ENCODE measurements at places on chromosomes 13 and 19. TPM values are rescaled to one million over a fixed set of nuclear protein-coding genes. Genes with fewer than 3 reads are reported as not detected.

PLVAP gene
- polyA plus RNA-seq = not detected

ZFP30 gene
- 9.2 TPM for polyA plus RNA-seq

SOX21 gene
- polyA plus RNA-seq = 0.45 TPM

IRGC gene
- polyA plus RNA-seq = not detected

C1QTNF9B gene
- polyA plus RNA-seq = not detected

MEIOSIN gene
- polyA plus RNA-seq = 0.04 TPM

FUT1 gene
- 0.09 TPM for polyA plus RNA-seq

TMEM143 gene
- polyA plus RNA-seq = 7.0 TPM

MPND gene
- polyA plus RNA-seq = 11.4 TPM

SLC17A7 gene
- polyA plus RNA-seq = 0.44 TPM

KBTBD7 gene
- polyA plus RNA-seq = 3.2 TPM

PLIN5 gene
- 0.11 TPM for polyA plus RNA-seq

- DNase-seq = peak; percentile 47
These were observed 303.6 kb upstream of the ZNF507 start for GRCh38 chr19:32041681-32042292.

DNA sequence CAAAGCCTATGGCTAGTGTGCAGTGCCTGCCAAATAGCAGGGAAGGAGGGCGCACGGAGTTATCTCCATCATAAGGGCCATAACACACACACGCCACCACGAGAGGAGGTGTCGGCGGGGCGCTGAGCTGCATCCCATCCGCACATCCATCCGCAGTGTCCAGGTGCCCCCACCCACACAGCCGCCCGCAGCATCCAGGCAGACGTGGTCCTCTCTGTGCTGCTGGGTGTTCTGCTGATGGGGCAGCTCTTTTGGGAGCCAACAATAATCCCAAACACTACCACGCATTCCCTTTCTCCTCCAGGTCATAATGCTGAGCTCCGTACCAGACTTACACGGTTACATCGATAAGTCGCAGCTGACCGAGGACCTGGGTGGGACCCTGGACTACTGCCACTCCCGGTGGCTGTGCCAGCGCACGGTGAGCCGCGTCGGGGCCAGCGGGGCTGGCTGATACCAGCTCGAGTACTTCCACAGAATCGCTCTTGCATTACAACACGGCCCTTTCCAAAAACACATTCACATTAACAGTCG, 41.5 kb upstream of the F7 start:
- no peak for DNase-seq

- no peak for DNase-seq
These were observed 31.6 kb downstream of the RNASEH2B start for GRCh38 chr13:50941146-50941545.

DNA sequence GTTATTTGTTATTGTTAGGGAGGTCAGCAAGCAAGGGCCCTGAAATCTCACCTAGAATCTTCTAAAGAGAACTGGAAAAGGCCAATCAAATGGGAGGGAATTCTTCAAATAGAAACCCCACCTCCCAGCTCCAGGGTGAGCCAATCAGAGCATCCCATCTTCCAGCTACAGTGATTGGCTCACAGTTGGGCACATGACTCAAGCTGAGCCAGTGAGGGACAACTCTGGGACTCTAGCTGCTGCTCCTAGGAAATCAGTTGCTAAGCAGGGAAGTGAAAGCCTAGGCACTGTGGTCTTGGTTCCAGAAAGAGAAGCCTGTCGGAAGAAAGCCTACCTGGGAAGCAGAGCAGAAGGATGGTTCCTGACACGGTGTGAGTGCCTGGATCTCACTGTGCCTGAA, 13.4 kb downstream of the TM6SF2 start:
- peak; percentile 53 for DNase-seq

- DNase-seq = no peak
These were observed 261.1 kb downstream of the TBC1D4 start for GRCh38 chr13:75220861-75221260.

GRCh38 chr13:60267498-60268202, 103.9 kb upstream of the DIAPH3 start:
- no peak for DNase-seq

- DNase-seq = no peak
These were observed 1829.0 kb upstream of the MIR17HG start for GRCh38 chr13:89518289-89519077.

GRCh38 chr13:106867249-106867648, 299.3 kb upstream of the ARGLU1 start:
- DNase-seq = no peak

DNA sequence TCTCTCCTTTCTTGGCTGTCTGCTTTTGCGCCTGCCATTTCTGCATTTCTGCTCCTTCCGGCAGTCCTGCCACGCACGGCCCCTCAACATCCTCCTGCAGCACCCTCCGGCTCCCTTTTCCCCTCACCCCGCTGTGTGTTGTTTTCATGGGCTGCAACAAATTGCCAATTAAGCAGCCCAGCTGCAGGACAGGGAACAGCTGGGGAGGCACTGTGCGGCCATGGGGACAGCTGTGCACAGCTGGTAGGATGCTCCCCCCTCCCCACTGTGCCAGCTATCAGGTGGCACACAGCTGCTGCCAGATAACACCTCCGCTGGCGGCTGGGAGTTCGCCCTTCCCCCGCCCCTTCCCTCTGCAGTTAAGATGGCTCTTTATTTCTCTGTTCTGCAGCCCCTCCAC, 25.4 kb downstream of the LYL1 start:
- DNase-seq = no peak

- no peak for DNase-seq
These were observed 8.3 kb upstream of the MCF2L start for GRCh38 chr13:112960706-112961105.

DNA sequence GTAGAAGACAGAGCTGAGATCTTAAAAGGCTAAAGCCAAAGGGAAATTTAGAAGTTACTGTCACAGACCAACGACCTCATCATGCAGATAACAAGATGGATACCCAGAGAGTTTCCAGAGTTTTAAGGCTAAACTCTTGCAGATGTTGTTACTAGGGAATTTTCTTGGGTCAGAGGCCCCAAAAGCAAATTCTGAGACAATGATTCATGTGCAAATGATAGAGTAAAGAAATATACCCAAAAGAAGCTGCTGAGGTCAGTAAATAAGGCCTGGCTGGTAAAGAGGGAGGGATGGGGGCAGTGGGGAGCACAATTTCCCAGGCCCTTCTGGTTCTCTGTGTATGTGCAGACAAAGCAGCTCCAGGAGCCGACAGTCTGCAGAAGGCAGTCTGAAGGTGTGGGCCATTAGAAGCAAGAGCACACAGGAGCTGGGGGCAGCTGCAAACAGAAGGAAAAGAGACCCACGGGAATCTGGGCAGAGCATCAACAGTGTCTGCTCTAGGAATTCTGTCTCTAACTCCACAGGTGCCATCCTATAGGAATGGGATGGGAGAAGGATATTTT, 330.8 kb downstream of the TBC1D4 start:
- no peak for DNase-seq

- no peak for DNase-seq
These were observed 2.1 kb upstream of the F10 start for GRCh38 chr13:113120300-113121182.

- no peak for DNase-seq
These were observed 16.8 kb downstream of the ZNF431 start for GRCh38 chr19:21158523-21159135.

DNA sequence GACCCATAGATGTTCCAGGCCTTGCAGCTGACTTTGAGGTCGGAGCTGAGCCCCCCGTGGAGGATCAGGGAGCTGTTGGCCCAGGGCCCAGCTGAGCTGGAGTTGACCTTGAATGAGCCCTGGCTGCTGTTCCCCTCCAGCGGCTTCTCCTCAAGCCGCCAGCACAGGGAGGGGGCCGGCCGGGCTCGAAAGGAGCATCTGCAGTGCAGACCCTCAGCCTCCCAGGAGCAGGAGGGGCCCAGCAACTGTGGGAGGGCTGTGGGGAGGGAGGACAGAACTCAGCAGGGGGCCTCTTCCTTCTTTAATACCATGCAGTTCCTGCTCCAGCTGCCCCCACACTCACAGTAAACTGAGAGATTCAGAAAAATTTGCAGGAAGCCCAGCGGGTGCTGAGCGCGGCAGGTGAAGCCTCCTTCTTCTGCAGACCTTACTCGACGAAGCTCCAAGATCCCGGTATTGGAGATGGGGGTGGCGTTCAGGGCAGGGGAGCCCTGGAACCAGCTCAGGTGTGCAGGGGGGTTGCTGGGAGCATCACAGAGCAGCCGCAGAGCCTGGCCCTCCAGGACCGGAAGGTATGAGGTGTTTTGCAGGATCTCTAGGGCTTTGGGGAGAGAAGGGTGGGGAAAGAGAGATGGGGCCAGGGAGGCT, 2.6 kb downstream of the SIGLEC5 start:
- DNase-seq = no peak

DNA sequence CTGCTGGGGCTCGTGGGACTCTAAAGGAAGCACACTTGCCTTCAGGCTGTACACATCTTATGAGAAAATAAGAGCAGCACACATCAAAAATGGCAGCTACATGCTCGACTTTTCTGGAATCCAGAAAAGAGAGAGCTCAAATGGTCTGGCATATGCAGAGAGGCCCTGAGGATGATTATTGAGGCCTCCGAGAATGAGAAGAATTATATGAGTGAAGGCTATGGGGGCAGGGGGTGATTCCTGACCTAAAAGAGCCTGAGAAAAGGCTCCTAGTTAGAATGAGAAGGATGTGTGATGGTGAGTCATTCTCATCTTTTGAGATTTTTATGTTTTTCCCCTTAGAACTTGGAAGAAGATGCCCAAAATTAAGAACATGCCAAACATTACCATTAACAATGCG, 97.1 kb downstream of the HSPH1 start:
- no peak for DNase-seq

GRCh38 chr19:37564624-37565369, 29.8 kb downstream of the ZNF571 start:
- DNase-seq = no peak

DNA sequence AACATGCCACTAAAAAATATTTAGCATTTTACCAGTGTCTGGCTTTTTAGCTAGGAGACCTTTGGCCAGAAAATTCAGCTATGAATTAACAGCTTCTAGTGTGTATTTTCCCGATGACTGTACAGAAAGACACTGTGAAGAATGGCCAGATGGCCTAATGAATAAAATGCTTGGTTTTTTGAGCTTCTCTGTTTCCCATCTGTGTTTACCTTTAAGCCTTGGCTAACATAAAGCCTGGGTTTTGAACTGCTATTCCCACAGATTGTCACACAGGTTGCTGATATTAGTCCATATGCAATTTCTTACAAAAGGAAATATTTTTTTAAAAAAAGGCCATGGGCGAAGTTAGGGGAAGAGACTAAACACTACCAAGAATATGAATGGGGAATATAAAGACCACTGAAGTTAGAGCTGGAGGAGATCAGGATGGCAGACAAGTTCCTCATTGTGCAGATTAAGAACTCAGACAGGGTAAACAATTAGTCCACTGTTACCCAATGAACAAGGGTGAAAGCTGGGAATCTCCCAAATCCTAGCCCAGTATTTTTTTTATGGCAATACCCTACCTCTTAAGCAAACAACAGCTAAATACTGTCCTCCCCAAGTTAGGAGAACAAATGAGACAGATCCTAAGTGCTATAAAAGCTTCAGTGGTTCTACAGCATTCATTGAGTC, 95.1 kb downstream of the DCT start:
- DNase-seq = no peak

GRCh38 chr19:56837004-56837403, 3.5 kb downstream of the PEG3 start:
- no peak for DNase-seq

DNA sequence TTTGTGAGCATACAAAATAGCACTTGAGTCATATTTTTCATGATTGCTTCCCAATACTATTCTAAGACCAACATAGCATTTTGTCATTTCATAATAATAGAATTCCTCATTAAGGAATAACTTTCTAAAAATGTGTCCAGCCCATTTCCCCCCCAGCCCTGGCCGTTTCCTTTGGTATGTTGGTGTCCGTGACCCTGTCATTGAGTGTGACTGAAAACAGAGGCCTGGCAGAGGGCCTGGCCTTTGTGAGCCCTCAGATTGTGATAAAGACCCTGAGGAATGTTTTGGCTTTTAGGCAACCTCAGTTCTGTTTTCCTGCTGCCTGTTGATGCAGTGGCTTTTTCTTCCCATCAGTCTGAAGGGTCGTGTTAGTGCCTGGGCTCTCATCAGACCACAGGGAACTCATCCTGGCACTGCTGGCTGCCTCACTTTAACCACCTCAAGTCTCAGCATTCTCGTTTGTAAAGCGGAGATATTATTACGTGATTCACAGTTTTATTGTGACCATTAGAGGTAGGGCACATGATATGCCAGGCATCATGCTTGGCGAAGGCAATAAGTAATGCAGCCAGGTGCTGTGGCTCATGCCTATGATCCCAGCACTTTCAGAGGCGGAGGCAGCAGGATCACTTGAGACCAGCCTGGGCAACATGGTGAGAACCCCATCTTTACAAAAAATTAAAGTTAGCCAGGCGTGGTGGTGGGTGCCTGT, 13.8 kb downstream of the SPINT2 start:
- no peak for DNase-seq

GRCh38 chr19:17606590-17607185, 51.2 kb downstream of the COLGALT1 start:
- peak; percentile 72 for DNase-seq

DNA sequence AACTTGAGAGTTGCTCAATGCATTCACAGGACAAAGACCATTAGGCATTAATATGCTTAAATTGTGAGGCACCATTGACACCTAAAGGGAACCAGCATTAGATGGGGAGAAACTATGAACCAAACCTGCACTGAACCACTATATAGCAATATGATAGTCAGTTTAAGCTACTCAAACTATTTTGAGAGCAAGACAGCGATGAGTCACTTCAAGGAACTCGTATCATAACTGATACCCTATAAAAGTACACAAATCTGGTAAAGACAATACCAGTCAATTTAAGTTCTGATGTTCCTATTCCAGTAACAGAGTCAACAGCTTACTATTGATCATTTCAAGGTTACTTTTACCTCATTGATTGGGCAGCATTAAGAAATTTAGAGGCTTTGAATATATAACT, 151.3 kb upstream of the ATXN8OS start:
- DNase-seq = no peak

DNA sequence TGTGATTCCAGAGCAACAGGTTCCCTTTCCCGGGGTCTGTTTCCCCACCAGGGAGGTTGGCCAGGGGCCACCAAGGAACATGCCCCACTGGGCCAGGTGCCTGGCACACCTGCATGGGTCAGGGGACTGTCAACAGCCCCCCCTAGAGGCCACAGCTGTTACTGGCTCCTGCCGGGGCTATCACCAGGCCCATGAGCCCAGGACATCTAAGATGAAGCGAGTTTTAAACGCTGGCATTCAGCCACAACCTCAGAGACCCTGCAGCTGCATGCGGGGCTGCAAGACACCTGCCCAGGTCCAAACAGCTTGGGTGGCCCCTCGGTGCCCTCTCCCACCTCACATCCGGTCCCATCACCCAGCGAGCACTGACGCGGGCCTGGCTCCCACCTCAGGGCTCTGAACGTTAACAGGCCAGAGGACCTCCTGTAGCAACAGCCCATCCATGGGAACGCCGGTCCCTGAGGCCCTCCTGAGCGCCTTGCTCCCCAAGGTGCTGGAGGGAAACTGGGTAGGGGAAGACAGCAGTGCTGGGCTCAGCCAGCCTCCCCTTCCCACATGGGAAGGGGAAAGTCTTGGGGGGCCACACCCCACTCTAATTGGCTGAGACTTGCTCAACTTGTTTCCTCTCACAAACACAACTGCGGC, 12.0 kb downstream of the KHSRP start:
- no peak for DNase-seq

- no peak for DNase-seq
These were observed 10.9 kb upstream of the GAS6 start for GRCh38 chr13:113874579-113875428.
